Common myeloid progenitor, CD34-positive (primary cell): ENCODE measurements at places on chromosomes 1 and 21.
A peak's percentile ranks its signal among the peaks of the same experiment; 100 is the strongest.

DNA sequence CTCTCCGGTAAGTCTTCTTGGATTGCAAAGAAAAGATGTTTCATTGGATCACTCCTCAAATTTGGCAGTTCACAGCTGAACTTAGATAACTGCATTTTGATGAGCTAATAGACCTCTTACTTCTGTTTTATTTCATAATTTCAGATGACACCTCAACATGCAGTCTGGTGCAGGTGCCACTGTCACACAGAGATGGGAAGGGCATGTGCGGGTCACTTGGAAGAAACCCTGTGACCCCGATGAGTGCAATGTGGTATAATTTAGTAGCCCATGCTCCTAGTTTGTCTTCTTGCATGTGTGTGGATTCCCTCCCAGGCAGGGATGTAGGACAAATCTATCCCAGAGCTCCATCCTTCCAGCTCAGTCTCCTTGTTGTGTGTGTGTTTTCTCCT, 481 bp upstream of the SLAMF1 start:
- no peak for DNase-seq

DNA sequence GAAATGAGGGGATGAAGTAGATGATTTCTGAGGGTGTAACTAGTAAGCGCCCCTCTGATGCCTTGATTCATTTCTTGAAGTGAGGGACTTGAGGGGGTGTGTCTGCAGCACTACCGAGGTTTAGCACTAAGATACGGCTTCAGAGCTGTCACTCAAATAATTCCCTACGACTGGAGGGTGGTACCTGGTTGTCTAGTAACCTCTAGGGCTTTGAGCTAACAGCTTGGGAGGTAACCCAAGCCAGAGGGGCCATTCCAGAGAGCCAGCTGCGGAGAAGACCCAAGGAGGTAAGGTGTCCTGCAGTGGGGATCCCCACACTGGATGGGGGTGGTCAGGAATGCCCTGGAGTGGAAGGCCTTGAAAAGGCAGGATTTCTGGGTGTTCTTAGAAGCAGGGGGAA, at the start of gene TTC24:
TTC24 (plus strand) TSS at position 252 of the 400 bp plus-strand sequence. CDS start 1,642 bp downstream, outside the sequence.
- no peak for DNase-seq

DNA sequence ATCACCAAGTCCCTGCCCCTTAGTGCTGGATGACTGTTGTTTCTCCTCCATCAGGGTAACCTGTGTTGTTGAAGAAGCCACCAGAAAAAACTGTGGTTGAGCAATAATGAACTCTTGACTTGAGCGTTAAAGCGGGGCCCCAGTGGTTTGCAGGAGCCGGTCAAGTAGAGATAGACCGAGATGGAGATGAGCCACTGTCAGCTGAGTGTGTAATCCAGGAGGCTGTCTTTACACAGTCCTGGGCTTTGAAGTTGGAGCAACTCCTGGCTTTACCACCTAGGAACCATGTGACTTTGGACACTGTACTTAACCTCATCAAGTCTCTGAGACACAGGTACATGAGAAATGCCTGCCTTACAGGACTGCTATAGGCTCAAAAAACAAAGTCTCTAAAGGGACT, 158.1 kb downstream of the ST6GALNAC3 start:
- no peak for DNase-seq

GRCh38 chr1:97989094-97989680, 68.4 kb upstream of the DPYD start:
- no peak for DNase-seq

DNA sequence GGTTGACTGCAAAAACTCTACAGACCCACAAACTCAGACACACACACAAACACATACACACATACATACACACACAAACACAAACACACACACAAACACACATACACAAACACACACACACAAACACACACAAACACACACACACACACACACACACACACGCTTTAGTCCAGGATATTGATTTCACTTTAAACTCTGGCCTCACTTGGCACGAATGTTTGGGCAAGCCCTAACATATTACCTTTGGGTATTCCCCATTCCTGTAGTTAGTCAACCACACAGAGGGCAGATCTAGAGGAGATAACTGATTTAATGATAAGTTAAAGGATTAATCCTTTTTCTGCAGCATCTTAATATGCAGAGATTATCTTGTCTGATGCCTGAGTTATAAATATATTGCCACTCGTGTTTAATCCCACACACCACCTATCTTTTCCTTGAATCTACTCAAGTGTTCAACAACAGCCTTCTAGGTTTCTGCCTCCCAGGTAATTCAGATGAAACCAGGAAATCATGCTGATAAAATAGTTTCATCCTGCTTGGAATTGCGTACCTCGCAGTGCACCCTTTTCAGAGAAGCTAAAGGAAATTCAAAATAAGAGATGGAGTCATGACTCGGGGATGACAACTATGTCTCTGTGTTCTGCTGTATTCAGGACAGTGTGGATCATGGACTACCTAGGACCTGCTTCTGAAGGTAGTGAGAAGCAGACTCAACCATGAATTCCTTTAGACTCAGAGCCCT, 14.5 kb upstream of the RUNX1 start:
- DNase-seq = no peak

- no peak for DNase-seq
Observed at GRCh38 chr1:23140940-23141596, 27.6 kb downstream of the LUZP1 start.

DNA sequence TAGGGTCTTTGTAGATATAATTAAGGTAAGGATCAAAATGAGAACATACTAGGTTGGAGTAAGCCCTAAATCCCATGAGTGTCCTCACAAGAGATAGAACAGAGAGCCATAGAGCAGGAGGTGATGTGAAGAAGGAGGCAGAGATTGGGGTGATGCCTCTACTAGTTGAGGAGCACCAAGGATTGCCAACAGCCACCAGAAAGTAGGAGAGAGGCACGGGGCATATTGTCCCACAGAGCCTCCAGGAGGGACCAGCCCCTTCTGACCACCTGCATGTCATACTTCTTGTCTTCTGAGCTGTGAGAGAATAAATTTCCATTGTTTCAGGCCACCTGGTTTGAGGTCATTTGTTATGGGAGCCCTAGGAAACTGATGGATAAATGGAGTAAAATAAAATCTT, 363.3 kb downstream of the RPS6KC1 start:
- DNase-seq = no peak

GRCh38 chr1:172926070-172926469, 124.7 kb downstream of the TNFSF18 start:
- DNase-seq = no peak

DNA sequence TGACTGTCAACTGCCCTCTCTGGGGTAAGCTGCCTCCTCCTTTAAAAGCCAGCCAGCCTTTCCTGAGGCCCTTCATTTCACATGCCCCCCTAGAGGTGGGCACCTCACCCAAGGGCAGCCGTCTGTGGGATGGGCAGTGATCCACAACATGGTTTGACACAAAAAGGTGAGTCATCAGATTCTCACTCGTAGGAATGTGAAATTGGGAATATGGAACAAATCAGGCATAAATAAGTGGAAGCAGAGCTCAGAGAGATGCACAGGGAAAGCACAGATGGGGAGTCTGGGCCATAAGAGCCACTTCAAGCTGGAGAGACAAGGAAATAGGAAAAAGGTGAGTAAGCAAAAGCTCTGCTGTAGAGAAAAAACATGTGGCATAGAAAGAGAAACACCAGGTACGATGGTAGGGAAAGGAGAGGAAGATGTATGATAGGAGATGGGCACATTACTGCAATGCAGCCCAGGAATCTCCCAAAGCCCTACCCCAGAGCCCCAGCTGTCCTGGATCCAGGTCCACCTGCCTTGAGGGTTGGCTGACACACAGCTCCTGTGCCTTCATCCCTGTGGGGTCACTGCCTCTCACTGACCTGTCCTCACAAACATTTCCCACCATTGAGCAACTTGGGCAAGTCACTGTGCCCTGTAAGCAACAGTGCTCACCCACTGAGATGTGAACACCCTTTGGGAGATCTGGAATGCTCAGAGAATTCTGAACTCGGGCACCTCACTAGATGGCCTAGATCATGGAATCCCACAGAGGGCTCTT, 86.6 kb downstream of the ASTN1 start:
- no peak for DNase-seq

DNA sequence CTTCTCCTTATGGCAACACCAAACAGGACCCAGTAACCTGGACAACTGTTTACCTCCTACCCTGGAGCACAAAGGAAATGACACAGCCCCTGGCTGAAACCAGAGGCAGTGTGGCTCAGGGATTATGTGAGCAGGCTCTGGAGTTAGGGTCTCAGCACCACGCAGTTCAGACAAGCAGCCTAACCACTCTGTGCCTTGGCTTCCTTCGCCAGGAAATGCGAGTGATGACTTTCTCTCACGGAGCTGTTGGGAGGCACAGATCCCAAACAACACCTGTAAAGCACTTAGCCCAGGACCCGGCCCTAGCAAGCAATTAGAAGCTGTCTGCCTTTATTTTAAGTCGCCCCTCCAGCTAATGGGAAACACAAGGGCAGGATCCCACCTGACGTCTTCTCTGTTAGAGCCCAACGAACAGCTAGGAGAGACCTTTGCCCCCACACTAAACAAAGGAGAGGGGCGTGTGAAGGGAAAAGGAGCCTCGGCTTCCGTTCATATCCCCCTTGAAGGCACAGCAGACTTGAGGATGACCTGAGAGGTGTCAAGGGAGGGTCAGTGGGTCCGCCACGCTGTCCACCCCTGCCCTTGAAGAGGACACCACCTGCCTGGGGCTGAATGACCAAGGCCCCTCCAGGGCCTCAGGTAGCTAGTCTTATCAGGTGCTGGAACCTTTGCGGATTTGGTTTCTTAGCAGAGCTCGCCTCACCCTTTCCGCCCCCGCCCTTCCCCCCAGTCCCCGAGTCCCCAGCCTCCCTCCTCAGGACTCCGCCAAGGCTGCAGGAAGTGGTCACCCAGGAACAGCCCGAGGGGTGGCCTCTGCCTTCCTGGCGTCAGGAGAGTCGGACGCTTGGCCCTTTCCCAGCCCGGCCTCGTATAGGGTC, 860 bp downstream of the TMEM63A start:
- DNase-seq = peak; percentile 70

DNA sequence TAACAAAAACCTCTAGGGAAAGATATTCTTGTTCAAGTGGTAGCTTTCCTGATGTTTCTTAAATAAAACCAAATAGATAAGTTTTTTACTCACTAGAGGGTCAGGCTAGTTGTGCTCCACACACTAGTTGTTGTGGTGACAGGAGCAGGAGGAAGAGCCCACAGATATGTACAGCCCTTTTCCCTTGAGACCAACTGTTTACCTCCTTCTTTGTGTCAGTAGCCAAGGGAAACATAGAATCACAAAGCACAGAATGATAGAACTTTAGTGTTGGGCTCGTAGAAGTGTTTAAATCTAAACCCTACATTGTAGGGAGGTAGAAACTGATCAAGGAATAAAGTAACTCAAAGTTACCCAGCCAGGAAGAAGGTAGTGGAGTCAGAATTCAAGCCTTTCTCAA, 309.0 kb downstream of the CTH start:
- DNase-seq = no peak

- no peak for DNase-seq
Observed at GRCh38 chr21:31592963-31593560, 66.4 kb upstream of the SOD1 start.

DNA sequence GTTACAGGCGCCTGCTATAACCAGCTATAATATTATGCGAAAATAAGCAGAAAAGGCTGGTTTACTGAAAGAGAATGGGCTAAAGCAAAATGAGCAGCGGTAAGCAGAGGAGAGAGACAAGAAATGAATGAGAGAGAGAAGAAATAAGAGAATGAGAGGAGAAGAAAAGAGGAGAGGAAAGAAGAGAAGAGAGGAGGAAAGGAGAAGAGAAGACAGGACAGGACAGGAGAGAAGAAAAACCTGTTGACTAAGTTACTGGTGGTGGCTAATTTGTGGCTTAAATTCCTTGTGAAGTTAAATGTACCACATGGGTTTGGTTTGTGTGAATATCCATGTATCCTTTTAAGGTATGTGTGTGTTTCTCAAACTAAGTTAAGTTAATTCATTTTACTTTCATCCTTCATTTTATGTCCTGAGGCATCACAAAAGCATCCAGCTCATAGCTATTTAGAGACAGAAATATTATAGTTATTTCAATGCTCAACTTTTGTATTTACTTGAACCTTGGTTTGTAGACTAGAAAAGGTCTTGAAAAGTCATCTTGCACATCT, 3.1 kb upstream of the DDR2 start:
- no peak for DNase-seq

DNA sequence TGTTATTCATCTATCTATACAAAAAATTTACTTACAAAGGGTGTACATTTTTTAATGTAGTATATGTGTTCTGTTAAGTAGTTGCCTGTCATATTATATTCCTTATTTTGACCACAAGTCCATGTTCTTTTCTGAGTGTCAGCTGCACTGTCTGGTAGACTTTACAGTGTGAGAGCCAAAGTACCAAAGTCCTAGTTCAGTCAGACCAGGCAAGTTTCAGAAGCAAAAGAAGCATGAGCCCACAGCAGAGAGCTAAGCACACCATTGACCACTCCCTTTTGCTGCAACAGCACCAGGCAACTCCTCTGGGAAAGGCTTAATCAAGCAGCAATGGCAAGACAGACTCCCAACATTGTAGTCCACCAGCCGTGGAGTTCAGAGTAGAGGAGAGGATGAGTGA, 631.9 kb upstream of the PKN2 start:
- no peak for DNase-seq

GRCh38 chr1:76503736-76504135, 363.5 kb upstream of the ST6GALNAC5 start:
- DNase-seq = peak; percentile 87

GRCh38 chr1:29324771-29325351, 88.5 kb downstream of the PTPRU start:
- no peak for DNase-seq

DNA sequence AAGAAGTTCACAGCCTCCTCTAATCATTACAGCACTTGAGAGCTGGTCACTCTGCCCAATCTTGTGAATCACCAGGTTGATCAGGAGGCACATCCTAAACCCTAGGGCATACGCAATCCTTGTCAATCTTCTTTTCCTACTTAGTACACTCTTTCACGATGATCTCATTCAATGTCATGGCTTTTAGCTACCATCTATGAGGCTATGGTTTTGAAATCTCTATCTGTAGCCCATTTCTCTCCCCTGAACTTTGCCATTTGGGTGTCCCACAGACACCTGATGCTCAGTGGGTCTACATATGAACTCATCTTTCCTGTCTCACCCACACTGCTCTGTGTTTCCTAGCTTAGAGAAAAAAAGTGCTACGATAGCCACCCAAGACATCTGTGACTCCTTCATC, 1.9 kb upstream of the MED18 start:
- no peak for DNase-seq

GRCh38 chr21:45169682-45170081, 95.3 kb downstream of the ADARB1 start:
- DNase-seq = no peak

DNA sequence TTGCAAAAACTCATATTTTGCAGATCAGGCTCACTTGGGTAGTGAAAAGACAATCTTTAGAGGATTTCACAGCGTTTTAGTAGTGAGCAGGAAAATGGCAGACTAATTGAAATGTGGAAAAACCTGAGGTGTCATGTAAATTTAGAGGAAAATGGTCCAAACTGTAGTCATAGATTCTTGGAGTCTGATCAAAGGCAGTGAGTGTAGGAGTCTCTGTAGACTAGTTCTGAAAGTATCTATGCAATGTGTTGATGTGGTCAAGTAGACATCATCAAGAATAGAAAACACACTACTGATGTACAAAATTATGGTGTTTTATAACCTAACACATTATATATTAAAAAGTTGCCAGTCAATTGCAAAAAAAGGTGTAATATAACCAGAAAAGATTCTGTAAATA, 143.2 kb upstream of the C1orf105 start:
- DNase-seq = no peak

GRCh38 chr1:231334079-231334666, 3.5 kb downstream of the EXOC8 start:
- no peak for DNase-seq
